ENCODE measurements at places on chromosomes 3 and 15.

GRCh38 chr15:96801576-96802150, 471.2 kb downstream of the NR2F2 start:
- no peak for DNase-seq

- DNase-seq: no peak
Measured at GRCh38 chr15:99983171-99983885, 250.1 kb upstream of the LYSMD4 start.

- no peak for DNase-seq
Measured at GRCh38 chr3:65855370-65856100, 183.2 kb downstream of the MAGI1 start.

- no peak for DNase-seq
Measured at GRCh38 chr3:112303764-112304325, 9.8 kb upstream of the SLC9C1 start.

GRCh38 chr3:57939775-57940174, 68.4 kb upstream of the FLNB start:
- DNase-seq: no peak

- DNase-seq: no peak
Measured at GRCh38 chr15:85500729-85501128, 120.3 kb downstream of the AKAP13 start.

DNA sequence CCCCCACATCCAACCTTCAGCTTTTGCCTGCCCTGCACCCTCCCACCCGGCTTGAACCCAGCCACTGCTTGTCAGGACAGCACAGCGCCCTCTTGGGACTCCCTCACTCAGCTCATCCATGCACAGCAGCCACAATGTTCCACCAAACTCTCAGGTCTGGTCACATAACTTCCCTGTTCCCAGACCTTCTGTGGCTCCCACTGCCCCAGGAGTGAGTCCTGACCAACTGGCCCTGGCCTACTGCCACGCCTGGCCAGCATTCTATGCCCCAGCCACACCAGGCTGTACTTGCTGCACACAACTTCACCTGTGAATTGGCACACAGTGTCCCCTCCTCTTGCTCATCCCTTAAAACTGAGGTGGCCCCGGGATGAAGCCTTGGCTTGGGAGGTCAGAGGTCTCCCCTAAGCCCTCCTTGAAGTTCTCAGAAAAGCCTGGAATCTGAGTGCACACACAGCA, 21.0 kb downstream of the PLXNB1 start:
- DNase-seq: no peak

DNA sequence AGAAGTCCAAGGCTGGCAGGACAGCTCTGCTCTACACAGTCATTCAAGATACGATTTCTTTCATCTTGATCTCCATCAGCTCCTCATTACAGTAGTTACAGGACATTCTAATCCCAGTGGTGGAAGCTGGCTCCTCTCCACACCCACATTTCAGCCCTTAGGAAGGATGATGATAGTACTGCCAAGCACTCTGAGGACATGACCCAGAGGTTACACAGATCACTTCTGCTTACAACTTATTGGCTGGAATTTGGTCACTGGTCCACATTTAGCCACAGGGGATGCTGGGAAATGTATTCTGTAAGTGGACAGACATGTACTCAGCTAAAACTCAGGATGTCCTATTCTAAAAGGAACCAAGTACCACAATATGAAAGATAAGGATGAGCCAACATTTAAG, 77.1 kb downstream of the IQCH start:
- DNase-seq: no peak

- DNase-seq: no peak
Measured at GRCh38 chr3:32121137-32121536, 14.7 kb downstream of the GPD1L start.

- DNase-seq: no peak
Measured at GRCh38 chr15:88909956-88910831, 3.0 kb downstream of the MFGE8 start.

GRCh38 chr15:28123408-28124023, 24.4 kb upstream of the OCA2 start:
- DNase-seq: peak; percentile 14

- peak; percentile 15 for DNase-seq
Measured at GRCh38 chr15:31483986-31484951, 157.6 kb downstream of the KLF13 start.

DNA sequence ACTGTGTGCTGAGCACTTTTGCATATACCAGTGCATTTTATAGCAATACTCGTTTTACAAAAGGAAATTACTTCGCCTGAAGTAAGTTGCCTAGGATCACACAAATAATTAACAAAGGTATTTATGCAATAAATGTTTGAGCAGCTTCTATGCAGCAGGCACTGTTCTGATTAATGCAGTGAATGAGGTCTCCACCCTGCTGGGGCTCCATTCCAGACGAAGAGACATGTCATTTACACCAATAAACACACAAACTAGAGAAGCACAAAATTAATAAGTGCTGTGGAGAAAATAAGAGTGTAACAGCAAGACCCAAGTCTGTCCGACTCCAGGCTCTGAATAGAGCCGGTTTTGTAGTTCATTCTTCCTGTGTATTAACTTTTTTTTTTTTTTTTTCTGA, 17.5 kb downstream of the NOX5 start:
- no peak for DNase-seq

DNA sequence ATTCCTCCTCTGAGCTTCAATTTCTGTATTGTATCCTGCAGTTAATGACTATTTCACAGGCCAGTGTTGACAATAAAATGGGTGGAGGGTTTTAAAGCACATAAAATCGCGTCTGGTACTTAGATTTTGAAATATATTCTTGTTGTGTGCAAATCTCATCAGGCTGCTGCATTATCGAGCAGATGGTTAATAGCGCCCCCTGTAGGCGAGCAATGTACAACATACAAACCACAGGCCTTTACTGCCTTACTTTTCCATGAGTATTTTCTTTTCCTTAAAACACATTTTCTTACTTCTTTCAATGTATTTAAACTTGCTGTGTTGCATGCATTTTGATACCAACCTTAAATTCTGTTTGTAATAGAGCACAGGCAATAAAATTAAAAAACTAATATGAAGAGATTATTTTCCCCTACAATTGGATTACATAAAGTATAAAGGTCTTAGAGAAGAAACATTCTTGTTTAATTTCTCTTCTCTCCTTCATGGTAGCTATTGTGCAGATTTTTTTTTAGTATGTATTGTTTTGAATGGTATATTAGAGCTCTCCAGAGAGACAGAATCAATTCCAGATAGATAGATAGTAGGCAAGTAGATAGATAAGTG, 608.4 kb downstream of the CADM2 start:
- DNase-seq: peak; percentile 7

- DNase-seq: no peak
Measured at GRCh38 chr3:149662240-149662887, 4.5 kb upstream of the WWTR1 start.

DNA sequence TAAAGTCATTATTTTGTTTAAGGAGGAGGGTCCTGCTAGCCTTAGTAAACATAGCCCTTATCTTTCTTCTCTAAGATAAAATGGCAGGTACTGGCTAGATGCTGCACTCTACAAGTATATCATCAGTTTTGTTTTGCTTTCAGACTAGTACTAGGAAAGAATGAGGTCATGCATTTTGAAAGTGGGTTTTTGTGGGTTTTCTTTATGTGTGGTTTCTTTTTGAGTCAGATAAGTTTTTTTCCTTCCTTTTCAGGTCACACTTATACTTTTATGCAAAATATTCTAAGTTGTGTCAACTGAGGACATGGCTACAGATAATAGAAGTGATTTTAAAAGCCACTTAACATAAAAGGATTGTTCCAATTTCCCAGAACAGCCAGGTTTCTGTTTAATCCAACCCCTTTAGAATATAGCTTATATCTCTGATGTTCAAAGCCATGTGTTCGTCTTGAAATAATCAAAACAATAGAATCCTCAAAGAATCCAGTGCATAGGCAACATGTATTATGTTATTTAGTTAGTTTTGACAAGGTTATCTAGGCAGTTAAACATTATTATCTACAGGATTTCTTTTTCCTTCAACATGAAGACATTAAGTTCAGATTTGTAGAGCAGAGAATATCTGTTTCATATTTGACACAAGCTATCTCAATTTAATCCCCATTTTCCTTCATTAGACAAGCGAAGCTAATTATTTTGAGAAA, 406.2 kb downstream of the RBMS3 start:
- no peak for DNase-seq

DNA sequence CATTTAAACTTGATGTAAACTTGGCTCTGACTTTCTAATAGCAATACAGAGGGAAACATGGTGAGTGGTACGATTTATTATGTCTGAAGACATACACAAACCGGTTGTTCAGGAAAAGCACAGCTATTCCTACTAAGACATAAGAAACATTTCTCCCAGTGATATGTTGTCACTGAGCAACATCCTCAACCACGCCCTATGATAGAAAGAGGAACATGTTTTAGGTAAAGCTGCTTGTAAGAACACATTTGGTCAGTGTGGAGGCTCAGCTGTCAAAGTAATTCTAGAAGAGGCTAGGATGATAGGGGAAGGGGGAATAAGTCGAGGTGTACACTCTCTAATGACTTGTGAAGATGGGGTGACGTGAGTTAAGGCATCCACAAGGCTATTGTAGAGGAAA, 42.7 kb upstream of the B3GNT5 start:
- no peak for DNase-seq

GRCh38 chr3:78283994-78284393, 1244.1 kb downstream of the ROBO2 start:
- DNase-seq: no peak

DNA sequence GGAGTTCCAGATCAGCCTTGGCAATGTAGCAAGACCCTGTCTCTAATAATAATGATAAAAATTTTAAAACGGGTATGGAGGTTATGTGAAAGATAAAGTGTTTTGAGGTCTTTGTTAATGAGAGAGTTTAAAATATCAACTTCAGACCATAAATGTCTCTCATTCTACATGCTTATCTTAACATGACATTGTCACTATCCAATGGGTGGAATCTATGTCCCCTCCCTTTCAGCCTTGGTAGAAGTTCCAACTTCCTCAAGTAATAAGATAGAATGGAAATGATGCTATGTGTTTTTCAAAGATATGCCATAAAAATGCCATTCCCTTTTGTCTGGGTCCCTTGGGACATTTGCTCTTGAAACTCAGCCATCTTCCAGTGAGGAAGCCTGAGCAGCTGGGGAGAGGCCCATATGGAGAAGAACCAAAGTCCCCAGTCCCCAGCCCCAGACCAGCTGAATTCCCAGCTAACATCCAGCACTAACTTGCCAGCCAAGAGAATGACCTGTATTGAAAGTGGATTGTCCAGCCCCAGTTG, 17.0 kb downstream of the RPSA start:
- no peak for DNase-seq

DNA sequence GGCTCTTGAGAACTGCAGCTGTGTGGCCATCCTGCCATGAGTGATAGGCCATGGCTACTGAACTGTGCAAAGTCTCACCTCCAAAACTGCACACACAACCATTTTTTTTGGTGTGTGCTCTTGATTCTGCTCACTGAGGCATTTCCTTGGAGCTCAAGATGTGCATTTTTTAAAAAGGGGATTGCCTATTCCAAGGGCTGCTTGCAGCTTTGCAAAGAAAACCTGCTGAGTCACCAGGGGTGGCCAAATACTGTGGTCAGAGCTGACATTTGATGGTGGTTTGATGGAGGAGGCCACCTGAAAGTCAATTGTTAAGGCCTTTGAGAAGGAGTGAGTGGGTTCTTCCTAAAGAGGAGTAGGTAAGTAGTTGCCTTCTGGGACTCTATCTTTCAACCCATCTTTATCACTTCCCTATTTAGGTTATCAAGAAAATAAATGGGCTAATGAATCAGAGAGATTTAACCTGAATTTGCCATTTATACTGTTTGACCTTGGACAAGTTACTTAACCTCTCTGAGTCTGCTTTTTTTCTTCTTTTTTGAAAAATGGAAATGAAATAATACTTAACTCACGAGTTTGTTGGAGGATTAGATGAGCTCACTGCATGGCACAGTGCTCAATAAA, 87.9 kb downstream of the CHST2 start:
- DNase-seq: no peak

DNA sequence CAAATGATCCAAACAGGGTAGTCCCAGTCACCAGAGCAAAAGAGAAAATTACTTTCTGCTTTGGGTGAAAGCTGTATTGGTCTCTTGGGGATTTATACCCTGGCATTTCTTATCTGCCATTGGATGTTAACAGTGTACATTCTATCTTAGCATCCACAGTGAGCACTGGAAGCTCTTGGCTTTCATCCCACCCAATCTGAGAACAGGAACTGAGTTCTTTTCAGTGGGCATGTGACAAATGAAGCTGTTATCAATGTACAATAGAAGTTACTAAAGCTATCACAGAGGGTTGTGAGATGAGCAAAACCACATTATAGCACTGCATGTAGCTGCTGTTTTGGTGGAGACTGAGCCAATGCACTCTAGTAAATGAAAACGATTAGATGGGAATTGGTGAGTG, 300.7 kb downstream of the TUSC7 start:
- DNase-seq: no peak

- DNase-seq: no peak
Measured at GRCh38 chr3:128870347-128870746, 9.1 kb upstream of the ACAD9 start.

GRCh38 chr15:80942266-80942665, 47.4 kb downstream of the MESD start:
- DNase-seq: no peak

- no peak for DNase-seq
Measured at GRCh38 chr3:110859336-110859735, 212.3 kb upstream of the NECTIN3 start.

- DNase-seq: no peak
Measured at GRCh38 chr3:125552401-125552800, 32.4 kb upstream of the SNX4 start.

DNA sequence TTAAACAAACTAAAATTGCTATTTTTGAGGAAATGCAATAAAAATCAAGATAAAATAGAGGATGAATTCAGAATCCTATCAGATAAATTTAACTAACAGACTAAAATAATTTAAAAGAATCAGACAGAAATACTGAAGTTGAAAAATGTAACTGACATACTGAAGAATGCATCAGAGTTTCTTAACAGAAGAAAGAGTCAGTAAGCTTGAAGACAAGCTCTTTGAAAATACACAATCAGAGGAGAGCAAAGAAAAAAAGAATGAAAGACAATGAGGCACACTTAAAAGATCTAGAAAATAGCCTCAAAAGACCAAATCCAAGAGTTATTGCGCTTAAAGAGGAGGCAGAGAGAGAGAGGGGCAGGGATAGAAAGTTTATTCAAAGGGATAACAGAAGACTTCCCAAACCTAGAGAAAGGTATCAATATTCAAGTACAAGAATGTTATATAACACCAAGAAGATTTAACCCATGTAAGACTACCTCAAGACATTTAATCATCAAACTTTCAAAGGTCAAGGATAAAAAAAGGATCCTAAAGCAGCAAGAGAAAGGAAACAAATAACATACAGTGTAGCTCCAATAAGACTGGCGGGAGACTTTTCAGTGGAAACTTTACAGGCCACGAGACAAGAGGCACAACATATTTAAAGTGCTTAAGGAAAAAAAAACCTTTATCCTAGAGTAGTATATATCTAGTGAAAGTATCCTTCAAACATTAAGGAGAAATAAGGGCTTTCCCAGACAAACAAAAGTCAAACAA, 24.7 kb downstream of the PEAK1 start:
- no peak for DNase-seq

Data from T-helper 9 cell (primary cell).